Endothelial cell (in vitro differentiated cells): ENCODE measurements at places on chromosomes 5 and 9.

DNA sequence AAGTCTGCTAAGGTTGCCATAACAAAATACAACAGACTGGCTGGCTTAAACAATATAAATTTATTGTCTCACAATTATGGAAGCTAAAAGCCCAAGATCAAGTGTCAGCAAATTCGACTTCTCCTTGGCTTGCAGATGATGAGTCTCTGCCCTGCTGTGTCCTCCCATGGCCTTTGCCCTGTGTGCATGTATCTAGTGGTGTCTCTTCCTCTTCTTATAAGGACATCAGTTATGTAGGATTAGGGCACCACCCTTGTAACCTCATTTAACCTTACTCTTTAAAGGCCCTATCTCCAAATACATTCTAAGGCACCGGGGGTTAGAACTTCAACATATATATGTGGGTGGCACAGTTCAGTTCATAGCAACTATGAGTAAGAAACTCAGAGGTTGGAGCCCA, 157.9 kb upstream of the RASA1 start:
- no peak for DNase-seq

DNA sequence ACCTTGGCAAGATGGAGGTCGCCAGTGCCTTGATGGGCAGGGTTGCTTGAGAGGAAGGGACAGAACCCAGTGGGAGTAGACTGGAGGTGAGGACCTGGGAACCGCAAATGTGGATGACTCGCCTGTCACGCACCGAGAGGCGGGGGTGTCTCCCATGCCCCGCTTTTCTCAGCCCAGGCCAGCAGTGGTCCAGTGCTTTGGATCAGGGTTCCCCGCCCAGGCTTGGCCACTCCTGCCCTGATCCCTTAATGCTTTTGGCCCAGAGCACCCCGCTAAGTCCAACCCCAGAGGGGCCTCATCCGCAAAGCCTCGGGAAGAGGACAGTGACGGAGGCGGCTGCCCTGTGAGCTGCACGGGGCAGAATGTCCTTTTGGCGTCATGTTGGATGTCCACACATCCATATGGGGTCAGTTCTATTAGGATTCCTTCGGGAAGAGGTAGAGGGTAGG, 2.4 kb downstream of the MRPS2 start:
- no peak for DNase-seq

GRCh38 chr5:157400741-157401495, 59.1 kb upstream of the NIPAL4 start:
- no peak for DNase-seq

DNA sequence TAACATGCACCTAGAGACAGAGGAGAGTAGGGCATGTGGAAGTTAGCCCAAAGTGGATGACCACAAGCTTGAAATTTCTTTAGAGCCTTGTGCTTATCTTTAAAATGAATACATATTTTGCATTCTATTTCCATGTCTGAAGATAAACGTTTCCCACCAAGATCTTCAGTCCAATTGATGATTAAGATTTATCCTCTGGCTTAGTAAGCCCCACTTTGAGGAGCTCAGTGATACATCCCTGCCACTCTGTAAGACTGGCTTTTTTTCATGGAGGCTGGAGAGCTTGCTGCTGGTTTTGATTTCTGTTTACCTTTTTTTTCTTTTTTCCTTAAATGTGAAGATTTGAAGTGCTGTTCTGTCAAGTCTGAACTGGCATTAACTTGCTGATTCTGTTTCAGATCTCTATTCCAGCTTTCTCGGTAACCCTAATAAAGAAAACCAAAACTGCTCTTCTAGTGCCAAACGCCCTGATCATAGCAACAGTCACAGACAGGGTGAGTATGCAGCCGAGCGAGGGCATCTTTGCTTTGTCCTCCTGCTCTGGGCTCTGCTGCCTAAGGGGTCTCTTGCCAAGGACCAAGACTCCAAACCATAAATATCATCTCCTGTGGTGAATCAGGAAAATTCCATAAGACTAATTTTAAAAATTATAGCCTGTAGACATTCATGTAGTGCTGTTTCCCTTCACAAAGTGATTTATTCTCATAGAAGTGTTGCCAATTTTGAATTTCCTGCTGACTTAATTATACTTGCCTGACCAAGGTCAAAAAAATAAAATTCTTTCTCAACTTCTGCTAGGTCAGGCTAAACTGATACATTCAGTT, 54.3 kb downstream of the GRAMD2B start:
- no peak for DNase-seq

- peak; percentile 33 for DNase-seq
Observed at GRCh38 chr9:21455320-21455719, 15.1 kb downstream of the IFNA1 start.

DNA sequence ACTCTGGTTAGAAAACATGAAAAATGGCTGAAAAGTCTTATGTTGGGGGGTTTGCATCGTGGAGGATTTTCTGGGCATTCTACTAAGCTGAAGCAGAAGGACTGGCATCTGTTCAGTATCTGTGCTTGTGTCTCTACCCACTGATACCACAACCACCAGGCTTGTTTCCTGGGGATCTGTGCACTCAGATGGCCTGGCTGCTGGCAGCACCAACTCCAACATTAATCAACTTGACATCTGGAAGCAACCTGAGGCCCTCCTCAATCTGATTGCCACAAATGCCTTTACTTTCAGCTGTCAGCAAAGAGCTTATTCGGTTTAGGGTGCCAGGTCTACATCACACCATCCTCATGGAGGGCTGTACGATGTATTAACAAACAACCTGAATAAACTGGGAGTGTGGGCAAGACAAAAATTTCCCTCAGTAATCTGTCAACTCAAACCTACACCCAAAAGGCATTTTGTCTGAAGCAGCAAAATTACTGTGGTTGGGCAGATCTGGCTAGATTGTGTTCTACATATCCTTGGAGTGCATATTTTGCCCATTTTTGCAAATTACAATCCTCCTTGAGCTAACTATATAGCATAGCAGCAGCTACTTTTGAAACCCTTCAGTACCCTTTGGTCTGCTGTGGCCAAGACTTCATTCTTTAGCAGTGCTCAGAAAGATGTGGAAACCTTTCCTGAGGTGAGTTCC, 74.6 kb downstream of the FOXD1 start:
- no peak for DNase-seq

DNA sequence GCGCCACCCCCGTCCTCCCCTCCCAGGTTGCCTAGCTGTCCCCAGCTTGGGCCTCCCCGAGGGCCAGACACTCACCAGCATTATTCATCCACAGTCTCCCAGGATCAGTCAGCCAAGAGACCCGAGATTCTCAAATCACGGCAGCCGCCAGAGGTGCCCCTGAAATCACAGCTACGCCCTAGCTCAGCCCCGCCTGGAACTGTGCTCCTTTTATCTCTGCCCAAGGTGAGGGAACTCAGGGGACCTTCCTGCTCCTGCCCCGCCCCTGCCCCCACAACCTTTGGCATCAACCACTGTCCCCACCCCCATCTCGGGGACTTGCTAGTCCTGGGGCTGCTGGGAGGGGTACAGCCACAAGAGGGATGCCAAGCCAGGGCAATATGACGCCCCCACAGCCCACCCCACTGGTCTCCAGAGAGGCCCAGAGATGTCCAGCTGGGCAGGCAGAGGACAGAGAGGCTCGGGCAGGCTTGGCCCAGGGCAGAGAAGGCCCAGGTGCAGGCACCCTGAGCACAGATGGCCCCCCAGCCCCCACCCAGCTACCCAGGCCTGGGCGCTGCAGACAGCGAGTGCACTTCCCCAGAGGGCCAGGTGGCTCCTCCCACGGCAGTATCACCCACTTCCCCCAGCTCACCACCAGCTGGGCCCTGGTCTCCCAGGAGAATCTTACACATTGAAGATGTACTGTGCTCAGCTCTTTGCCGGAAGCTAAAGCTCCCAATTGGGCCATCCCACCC, at the start of gene FUT7:
TSS of gene FUT7 (minus strand) at position 185 of the 737 bp plus-strand sequence. CDS start at position 88, 97 bp downstream.
- no peak for DNase-seq

DNA sequence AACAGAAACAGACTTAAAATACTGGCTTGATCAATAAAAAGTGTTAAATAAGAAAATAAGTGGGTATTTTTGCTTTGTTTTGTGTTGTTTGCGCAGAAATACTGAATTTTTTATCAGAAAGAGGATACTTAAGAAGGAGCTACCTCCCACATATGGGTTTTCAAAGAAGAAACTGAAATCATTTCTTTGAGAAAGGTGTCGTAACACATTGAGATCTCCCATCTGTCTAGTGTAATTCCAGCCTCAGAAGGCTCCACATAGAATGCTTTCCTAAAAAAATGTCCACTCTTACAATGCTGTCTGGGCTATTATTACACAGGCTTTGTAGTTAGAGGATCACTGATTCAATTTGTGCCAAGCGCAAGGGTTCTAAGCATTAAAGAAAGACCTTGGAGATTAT, 226.2 kb downstream of the EPB41L4A start:
- DNase-seq, result no peak

- DNase-seq, result no peak
Observed at GRCh38 chr9:18622186-18622836, 148.4 kb downstream of the ADAMTSL1 start.

DNA sequence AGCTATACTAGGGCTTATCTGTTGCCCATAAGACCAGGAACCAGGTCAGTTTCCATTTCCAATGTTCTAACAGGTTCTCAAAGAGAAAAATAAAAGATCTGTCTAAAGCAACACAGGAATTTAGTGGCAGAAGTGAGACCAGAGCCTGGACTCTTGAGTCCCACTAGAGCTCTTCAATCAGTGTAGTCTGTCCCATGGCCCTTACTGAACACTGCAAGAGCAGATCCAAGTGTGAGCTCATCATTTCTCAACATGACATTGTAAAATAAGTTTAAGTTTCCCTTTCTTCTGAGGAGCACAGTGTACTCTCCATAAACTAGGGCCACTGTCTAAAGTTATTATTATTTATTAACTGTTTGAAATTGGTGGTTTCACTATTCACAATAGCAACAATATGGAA, 8.6 kb upstream of the PAPPA start:
- no peak for DNase-seq

GRCh38 chr5:135446615-135447014, 533 bp downstream of the DCANP1 start:
- no peak for DNase-seq

DNA sequence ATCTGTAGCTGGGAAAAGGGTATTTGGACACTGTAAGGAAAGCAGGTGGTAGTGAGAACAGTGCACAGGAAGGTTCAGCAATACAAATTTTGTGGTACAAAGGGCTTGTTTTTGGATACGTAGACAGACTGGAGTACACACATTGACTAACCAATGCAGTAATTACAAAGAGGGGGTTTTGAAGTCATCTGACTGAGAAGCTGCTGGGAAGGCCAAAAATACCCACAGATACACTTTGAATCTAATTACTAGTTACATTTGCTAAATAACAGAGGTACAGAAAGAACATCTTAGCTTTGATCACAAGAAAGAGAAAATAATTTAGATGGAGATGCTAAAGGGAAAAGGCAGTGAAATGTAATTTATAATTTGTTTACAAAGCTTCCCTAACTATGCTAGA, 45.9 kb downstream of the PKD2L2 start:
- no peak for DNase-seq

DNA sequence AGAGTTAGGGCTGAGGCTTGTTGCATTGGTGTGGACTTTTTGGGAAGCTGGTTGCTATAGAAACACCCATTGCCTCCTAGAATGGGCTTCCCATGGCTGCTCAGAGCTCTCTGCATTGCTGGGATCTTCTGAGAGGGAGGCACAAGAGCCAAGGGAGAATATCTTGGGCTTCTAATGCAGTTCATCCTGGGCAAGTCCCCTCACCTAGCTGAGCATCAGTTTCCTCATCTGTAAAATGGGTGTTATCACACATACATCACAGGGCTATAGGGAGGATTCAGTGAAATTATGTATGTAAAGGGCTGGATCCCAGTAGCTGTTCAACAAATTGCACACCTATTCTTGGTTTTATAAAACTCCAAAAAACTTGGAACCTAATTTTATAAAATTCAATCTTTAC, 106.1 kb upstream of the ALDH1B1 start:
- no peak for DNase-seq

DNA sequence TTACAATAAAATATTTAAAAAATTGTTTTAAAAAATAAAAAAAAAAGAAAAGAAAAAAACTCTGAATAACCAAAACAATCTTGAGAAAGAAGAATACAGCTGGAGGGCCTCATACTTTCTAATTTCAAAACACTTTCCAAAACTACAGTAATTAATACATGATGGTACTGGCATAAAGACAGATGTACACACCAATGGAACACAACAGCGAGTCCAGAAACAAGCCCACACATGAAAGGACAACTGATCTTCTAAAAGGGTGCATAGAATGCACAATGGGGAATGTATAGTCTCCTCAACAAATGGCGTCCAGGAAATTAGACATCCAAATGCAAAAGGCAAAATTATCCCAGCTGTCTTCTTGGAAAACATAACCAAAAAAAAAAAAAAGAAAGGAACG, 99.6 kb downstream of the LURAP1L start:
- DNase-seq, result no peak

DNA sequence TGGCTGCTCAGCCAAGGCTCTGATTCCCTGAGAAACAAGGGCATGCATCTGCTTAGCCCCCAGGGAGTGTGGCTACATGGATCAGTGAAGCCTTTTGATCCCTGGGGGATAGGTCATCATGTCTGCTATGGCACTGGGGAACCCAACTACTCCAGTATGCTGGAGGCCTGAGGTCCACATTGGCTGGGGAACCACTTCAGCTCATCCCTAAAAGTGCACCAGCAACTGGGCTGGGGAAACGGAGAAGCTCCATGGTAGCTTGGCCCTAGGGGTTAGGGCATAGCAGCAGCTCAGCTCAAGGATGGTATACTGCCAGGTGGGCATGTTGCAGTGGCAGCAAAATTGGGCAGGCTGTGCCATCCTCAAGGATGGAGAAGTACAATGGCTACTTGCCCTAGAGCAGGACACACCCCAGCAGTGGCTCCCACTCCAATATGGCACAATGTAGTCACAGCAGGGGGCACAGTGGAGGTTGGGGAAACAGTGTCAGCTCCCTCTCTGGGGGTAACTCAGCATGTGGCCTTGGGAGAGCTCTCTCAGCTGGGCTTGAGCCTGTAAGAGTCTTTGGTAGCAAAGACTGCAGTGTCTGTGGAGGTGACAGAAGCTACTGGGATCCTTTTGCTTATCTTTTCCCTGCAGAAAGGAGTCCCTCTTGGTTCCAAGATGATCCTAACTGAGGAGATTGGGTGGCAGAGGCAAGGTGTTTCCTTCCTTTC, 111.5 kb upstream of the FSTL4 start:
- DNase-seq, result no peak

- no peak for DNase-seq
Observed at GRCh38 chr5:149795360-149795759, 65.2 kb downstream of the PPARGC1B start.

- no peak for DNase-seq
Observed at GRCh38 chr5:10540036-10540544, 23.8 kb upstream of the ANKRD33B start.

DNA sequence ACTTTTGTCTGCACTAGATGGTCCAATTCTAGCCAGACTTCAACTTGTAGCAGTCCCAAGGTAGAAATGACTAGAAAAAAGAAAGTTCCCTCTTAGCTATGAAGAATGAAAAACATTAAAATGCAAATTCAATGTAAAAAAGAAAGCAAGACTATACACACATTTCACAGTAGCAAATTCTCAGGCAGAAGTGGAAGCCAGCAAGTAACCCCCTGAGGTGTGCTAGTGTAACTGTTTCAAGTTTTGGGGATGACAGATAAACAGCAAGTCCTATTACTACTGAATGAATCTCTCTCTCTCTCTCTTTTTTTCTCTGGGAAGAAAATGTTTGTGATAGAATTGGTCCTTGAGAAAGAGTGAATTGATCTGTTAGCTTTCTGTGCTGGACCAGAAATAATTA, 185.6 kb downstream of the EFNA5 start:
- DNase-seq, result no peak

- no peak for DNase-seq
Observed at GRCh38 chr9:76576344-76576743, 117.4 kb downstream of the GCNT1 start.

- no peak for DNase-seq
Observed at GRCh38 chr9:77916820-77917219, 114.8 kb downstream of the GNAQ start.
